Fibroblast of upper back skin (primary cell): ENCODE measurements at places on chromosomes 7 and 10.

DNA sequence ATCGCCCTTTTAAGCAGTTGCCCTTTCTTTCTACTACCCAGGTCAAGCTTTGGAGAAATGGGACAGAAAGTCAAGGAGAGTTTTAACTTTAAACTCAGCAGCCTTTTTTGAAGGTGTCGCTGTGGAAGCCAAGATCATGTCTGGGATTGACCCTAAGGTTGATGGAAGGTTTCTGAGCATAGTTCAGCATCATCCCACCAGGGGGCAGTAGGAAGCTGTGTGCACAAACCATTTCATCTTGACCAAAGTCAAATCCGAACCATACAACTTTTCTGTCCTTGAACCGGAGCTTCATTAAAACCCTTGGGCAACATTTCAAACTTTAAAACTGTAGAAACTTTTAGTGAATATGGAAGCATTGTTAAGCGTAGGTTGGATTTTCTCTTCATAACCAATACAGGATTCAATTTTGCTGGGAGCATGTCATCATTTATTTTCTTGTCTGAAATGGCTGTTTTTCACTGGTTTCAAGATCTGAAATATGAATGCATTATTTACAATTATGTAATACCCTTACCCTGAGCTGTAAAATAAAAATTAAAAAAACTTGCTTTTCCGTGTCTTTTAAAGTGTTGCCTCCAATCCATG lies 214.4 kb upstream of the KIAA1217 start:
- DNase-seq, result peak; percentile 62

- no peak for DNase-seq
Measured at GRCh38 chr10:121495719-121496118, 102.5 kb downstream of the FGFR2 start.

GRCh38 chr7:151770232-151770631 lies 106.7 kb downstream of the PRKAG2 start:
- no peak for DNase-seq

DNA sequence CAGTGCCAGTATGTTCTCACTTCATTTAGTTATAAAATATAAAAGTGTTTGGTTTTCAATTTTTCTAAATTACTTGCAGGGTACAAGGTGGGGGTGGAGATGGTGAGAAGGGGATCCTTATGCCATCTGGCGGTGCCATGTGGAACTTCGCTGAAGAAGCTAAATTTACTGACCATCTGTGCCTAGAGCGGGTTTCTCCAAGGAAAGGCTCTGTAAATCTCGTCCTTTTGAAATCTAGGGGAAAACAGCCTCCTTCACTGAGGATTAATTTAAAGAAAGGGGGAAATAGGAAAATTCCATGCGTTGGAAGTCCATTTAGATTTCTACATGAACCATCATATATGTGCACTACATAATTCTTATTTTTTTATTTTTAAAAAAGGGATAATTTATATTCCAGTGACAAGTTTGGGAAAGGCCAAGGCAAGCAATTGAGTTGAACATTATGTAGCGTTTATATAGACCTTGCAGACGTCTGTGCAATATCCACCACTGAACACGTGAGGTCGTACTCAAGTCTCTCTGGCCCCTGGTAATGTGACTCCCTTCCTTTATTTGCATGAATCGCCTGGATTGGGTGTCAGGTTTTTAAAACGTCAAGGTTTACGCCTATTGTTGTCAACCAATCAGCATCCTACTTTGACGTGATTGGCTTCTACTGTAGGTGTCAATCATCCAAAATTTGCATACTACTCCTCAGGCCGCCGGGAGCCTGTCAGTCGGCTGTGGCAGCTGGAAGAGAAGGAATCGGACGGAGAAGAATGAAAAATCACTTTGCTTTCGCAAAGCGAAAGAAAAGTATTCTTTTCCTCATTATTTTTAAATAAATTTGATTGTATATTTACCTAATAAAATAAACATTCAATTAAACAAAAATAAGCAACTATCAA lies 297.1 kb upstream of the NFE2L3 start:
- peak; percentile 100 for DNase-seq

GRCh38 chr10:16909961-16910792 lies 93.0 kb upstream of the RSU1 start:
- no peak for DNase-seq

- DNase-seq, result no peak
Measured at GRCh38 chr10:4688168-4688567, 137.8 kb upstream of the AKR1E2 start.

GRCh38 chr7:21184942-21185652 lies 242.8 kb upstream of the SP4 start:
- DNase-seq, result no peak

DNA sequence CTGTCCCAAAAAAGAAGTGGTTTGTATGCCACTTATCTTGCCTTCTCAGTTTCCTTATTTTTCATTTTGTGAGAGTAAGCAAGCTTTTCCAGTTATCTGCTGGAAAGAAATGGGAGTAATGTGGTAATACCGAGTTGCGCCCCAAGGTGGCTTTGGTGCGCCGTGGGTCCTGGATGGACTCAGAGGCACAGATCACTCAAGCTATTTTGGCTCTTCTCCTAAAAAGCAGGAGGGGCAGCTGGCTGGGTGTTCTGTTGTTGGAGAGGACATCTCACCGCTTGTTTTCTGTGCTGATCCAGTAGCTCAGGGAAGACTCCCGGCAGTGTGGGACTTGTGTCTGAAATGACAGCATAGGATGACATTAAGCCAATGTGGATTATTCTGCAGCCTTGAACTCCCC lies 16.4 kb downstream of the PRKRIP1 start:
- no peak for DNase-seq

DNA sequence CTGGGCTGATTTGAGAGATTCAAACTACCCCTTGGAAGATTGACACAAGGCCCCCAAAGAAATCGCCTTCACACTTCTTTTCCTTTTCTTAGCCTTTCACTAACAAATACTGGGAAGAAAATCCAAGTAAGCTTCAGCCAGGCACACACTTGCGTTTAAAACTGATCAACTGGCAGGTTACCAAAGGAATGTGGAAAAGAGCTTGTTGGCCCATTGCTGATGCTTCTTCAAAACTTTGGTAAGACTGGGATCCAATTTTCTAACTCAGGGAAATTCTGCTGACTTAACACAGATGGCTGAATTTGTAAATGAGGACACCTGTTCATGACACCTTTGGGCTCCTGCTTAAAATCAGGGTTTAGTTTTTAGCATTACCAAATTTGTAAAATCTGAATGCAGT lies 464.5 kb upstream of the GALNT17 start:
- no peak for DNase-seq

- no peak for DNase-seq
Measured at GRCh38 chr10:123559823-123560092, 106.4 kb upstream of the GPR26 start.

- peak; percentile 18 for DNase-seq
Measured at GRCh38 chr10:19003341-19003740, 45.3 kb upstream of the MALRD1 start.

DNA sequence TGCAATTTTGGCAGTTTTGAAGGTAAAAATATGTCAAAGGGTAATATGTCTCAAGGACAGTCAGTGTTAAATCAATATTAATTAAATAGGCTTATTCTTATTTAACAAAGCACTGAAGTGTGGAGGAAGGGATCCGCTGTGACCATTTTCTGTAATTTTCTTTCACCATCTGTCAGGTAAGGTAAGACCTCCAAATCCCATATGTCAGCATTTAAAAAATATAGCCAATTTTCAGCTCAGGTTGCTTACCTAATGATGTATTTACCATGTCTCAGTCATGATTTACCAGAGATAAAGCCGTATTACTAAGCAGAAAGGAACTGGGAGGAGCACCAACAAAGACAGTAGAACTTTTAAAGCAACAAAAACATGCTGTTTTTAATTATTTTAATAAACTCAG lies 683.9 kb downstream of the CCSER2 start:
- no peak for DNase-seq
